ENCODE measurements at places on chromosomes 12 and 14.

DNA sequence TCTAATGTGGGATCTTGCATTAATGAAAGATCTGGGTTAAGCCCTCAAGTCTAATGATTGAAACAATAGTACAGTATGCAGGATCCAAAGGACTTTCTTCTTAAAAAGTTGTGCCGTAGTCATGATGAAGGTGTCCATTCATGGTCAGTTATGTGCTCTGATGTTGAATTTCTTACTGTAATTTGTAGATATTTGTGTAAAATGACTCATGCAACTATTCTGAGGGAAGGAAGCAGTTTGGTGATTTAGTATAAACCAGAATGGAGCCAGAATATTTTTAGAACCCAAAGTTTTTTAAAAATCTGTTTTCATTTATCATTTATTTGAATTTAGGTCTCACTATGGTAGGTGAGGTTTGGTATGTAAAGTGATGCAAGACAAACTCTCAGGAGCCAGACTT, 151.2 kb downstream of the AKAP6 start:
- no peak for DNase-seq

- DNase-seq, result no peak
Measured at GRCh38 chr12:93713800-93714199, 36.6 kb downstream of the CRADD start.

- DNase-seq, result no peak
Measured at GRCh38 chr12:101806265-101806664, 24.5 kb downstream of the GNPTAB start.

DNA sequence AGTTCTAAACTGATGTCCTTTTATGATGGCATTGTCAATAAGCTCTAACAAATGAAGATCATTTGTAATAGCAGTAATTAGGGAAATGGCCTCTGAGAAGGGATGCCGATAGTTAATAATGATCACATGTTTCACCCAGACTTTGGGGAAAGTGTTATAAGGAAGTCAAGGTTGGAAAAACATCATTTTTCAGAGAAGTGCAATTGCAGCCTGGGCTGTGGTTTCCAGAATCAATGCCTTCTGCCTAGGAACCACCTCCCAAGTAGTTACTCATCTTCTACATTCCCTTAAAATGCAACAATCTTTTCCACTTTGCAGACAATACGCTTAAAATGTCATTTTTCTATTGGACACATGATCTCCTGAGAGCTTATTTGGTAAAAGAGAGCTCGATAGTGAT, 879 bp downstream of the EDDM3A start:
- DNase-seq, result no peak

DNA sequence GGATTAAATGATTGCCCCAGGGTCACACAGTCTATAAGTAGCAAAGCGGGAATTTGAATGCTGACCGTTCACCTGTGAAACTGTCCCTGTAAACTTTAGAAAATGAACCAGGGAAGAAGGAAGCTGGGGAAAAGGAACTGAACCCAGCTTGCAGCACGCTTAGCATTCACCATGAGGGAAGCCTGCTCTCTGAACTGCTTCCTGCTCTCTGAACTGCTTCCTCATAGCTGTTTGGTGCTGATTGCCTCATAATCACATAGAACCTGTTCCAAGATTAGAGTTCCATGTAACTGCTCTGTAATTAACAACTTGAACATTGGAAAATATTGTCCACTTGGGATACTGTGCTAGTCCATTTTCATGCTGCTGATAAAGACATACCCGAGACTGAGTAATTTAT, 1504.8 kb upstream of the TMEM132C start:
- no peak for DNase-seq

GRCh38 chr14:92988786-92989755, 66.1 kb downstream of the CHGA start:
- no peak for DNase-seq

- no peak for DNase-seq
Measured at GRCh38 chr12:93772003-93772700, 95.0 kb downstream of the CRADD start.

DNA sequence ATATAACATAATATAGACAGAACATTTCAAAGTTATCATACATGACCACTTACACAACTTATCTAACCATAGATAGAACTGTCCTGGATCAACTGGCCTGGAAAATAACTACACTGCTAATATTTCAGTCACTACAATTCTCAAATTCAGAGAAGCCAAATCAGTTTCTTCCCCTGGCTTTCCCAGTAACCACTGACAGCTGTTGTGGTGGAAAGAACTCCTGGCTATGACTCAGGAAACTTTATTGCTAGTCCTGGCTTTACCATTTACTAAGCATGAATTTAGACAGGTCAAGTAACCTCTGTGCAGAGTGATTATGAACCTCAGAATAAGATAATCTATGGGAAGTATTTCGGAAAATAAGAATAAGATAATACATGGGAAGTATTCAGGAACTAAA, 244.9 kb upstream of the DIO2 start:
- DNase-seq, result no peak

GRCh38 chr12:89712706-89713105, 4.1 kb upstream of the ATP2B1 start:
- no peak for DNase-seq

DNA sequence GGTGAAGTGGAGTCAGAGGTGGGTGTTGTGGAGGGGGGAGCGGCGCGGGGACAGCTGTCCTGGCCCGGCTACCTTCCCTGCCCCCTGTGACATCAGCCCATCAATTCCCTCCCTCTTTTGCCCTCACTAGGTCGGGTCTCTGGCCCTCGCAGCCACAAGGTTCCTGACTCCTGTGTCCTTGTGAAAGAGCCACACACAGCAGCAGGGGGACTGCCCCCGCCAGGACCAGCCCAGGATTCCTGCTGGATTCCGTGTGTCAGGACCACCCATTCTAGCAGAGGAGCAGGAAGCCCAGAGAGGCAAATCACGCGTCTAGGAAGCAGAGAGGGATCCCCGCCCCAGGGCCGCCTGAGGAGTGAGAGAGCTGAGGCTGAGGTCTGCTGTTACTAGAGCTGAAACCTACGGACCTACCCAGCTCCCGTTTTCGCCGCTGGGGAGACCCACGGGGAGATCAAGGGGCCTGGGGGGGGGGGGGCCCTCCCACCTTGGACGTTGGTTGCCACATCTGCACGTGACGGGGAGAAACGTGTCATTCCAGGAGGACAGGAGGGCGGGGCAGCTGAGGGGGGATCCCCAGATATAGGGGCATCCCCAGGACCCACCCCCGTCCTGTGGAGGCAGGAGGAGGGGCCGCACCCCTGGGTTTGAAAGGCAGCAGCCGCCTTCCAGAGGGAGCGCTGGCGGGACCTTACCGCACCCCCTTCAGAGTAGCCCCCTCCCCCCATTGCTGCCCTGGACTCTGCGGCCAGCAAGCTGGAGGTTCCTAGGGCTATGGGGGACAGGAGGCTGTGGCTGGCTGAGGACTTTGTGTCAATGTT, 12.5 kb upstream of the INF2 start:
- no peak for DNase-seq

GRCh38 chr12:124736115-124737039, 127.3 kb downstream of the SCARB1 start:
- DNase-seq, result no peak

- DNase-seq, result no peak
Measured at GRCh38 chr12:23950210-23950774, 822 bp upstream of the SOX5 start.

DNA sequence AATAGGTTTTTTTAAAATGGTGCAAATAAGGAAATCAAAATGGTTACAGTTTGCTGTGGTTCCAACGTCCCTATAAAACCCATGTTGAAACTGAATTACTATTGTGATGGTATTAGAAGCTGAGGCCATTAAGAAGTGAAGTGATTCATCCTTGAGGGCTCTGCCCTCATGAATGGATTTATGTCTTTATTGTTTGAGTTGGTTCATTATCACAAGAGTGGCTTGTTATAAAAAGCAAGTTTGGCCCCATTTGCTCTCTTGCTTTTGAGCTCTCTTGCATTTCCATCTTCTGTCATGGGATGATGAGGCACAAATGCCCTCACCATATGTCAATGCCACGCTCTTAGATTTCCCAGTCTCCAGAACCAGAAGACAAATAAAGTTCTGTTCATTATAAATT, 62.3 kb downstream of the PRKD1 start:
- DNase-seq, result no peak

All from AG04450 (cell line).